ENCODE measurements at places on chromosomes 1 and 21. TPM values are rescaled to one million over a fixed set of nuclear protein-coding genes. Genes with fewer than 3 reads are reported as not detected.

CSF3R gene
- polyA plus RNA-seq: 0.91 TPM

NR5A2 gene
- not detected for polyA plus RNA-seq

- no peaks in the 10 kb centered on the region for H3K4me1 ChIP-seq
- H3K27me3 ChIP-seq: no peaks in the 10 kb centered on the region
- no peak for DNase-seq
- no peak overlapping the region for H3K4me3 ChIP-seq
These were observed 68.4 kb downstream of the GDAP2 start for GRCh38 chr1:117860896-117861610.

GRCh38 chr1:17527036-17527914, 12.2 kb upstream of the ARHGEF10L start:
- no peaks in the 10 kb centered on the region for H3K36me3 ChIP-seq
- no peak for DNase-seq
- peaks cover 6% of the 10 kb centered on the region for H3K27me3 ChIP-seq
- H3K4me3 ChIP-seq: no peak overlapping the region
- H3K27ac ChIP-seq: no peak overlapping the region

DNA sequence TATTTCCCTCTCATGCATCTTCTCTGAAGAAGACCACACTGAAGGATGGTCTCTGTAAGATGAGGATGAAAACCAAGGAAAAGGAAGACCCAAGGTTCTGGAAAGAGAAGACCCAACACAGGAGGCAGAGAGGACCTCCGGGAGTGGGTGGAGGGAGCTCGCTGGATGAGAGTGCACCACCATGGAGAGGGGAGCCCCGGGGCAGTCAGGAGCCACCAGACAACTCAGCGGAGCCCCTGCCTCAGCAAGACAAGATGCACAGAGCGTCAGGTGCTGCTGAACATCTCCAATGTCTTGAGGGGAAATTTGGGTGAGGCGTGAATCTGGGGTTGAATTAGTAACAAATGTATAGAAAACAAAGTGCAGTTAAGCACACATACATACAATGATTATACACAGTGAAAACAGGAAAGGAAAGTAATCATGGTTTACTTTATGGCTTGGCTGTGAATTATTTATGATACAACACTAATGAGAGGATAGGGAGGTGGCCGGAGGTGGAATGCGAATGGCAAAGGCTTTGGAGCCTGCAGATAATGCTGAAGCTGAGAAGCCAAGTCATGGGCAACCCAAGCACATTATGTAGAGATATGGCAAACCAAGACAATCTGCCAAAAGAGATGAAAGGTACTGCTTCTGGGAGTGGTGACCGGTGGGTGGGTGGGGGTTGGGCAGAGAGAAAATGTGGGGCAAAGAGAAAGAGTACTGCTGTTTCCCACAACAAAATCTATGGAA, 80.4 kb upstream of the EDN2 start:
- H3K4me3 ChIP-seq: no peak overlapping the region
- peaks cover 24% of the 10 kb centered on the region for H3K36me3 ChIP-seq
- H3K4me1 ChIP-seq: peaks cover 2% of the 10 kb centered on the region
- no peaks in the 10 kb centered on the region for H3K27me3 ChIP-seq

TNFAIP8L2 gene
- polyA plus RNA-seq: 32.0 TPM

- no peaks in the 10 kb centered on the region for H3K4me1 ChIP-seq
- H3K27ac ChIP-seq: no peak overlapping the region
- peaks cover 18% of the 10 kb centered on the region for H3K27me3 ChIP-seq
- no peaks in the 10 kb centered on the region for H3K36me3 ChIP-seq
- no peak for DNase-seq
These were observed 25.8 kb upstream of the C8B start for GRCh38 chr1:56991576-56991975.

TOMM40L gene
- 11.1 TPM for polyA plus RNA-seq

DNA sequence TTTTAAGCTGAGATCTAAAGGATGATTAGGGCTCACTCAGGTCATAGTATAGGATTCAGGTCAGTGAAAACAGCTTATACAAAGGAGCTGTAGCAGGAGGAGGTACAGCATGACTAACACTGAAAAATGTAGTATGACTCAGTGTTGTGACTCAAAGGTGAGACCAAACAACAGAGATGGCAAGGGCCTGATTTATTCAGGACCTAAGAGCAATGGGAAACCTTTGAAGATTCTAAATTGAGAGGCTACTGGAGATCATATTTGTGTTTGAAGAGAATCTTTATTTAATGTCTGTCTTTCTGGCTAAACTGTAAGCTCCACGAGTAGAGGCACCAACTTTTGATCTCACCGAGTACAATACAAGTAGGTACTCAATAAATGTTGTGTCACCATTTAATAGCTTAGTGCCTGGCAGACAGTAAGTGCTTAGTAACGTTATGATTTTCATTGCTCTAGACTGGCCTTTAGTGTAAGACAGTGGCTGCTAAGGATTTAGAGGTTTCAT, 43.5 kb downstream of the PRKAA2 start:
- peaks cover 2% of the 10 kb centered on the region for H3K27me3 ChIP-seq
- H3K4me3 ChIP-seq: no peak overlapping the region
- no peaks in the 10 kb centered on the region for H3K4me1 ChIP-seq
- H3K27ac ChIP-seq: no peak overlapping the region

DNA sequence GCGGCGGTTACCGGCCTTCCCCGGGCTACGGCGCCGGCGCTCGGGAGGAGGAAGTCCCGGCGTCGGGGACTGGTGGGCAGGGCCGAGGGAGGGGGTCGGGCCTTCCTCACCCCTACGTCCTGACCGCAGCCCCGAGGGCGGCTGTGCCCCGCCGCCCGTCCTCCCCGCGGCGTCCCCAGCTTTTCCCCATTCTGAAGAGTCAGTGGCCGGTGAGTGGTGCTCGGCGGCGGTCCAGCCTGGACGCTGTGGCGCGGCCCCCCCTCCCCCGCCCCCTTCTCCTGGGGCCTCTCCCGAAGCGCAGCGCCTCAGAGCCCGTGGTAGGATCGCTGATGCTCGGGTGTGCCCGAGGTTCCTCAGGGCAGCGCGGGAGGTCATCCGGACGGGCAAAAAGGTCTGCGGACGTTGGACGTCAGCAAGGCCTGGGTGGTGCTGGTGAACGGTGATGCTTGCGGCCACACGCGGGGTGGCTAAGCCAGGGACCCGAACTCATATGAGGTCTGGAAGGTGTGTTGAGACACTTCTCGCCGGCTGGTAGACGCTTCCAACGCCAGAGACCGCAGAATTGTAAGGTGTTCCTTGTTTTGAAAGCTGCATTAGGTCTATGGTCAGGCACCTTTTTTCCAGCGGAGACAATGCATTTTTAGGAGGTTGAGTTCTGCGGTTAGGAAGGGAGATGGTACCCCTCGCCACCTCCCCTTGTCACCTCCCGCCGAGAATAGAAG, 725 bp downstream of the SLC25A33 start:
- H3K4me1 ChIP-seq: peaks cover 28% of the 10 kb centered on the region
- peak overlapping the region; percentile 89 for H3K4me3 ChIP-seq
- DNase-seq: peak; percentile 69
- no peaks in the 10 kb centered on the region for H3K36me3 ChIP-seq
- peaks cover 5% of the 10 kb centered on the region for H3K27me3 ChIP-seq

DNA sequence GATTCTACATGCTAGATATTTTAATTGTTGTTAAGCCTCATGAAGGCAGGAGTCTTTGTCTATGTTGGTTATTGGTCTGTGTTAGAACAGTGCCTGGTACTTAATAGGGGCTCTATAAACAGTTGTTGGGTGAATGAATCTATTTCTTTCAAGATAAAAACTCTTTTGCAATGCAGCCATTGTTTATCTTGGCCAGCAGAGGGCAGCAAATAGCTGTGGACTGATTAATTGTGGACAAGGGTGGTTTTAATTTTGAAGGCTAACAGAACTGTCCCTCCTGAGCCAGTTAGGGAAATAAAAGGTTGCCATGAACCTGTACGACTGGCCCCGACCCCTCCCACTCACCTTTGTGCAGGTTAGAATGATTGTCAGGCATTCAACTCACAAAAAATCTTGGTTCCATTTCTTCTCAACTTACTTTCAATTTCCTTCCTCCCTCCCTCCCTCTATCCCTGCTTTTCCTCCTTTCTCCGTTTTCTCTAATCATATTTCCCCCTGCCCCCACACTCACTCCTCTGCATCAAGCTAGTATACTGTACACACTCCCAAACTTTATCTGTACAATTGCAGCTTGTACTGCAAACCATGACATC, 66.3 kb upstream of the DIRAS3 start:
- peak overlapping the region; percentile 58 for H3K4me3 ChIP-seq
- H3K27me3 ChIP-seq: peaks cover 2% of the 10 kb centered on the region
- peak; percentile 5 for DNase-seq
- peaks cover 7% of the 10 kb centered on the region for H3K4me1 ChIP-seq
- no peaks in the 10 kb centered on the region for H3K36me3 ChIP-seq

DNA sequence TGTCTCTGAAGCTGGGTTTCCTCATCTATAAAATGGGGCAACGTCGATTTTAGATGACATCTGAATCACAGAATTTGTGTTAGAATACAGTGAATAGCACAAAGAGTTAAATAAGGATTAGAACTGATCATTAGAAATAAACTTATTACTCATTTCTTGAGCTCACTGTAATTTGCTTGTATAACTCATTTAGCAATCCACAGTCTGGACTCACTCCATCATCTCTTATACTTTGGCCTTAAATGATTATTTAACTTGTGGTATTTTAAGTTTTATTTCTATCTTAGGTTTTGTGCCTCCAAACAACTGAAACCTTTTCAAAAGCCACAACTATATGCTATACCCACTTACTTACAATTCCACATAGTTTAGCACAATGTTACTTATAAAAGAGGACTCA, 128.0 kb downstream of the CDC42BPA start:
- peaks cover 4% of the 10 kb centered on the region for H3K27me3 ChIP-seq
- DNase-seq: no peak
- H3K27ac ChIP-seq: no peak overlapping the region
- no peaks in the 10 kb centered on the region for H3K4me1 ChIP-seq
- no peak overlapping the region for H3K4me3 ChIP-seq

GRCh38 chr1:58714544-58714943, 14.7 kb upstream of the MYSM1 start:
- peaks cover 35% of the 10 kb centered on the region for H3K4me1 ChIP-seq
- DNase-seq: no peak
- H3K4me3 ChIP-seq: no peak overlapping the region

- H3K4me3 ChIP-seq: no peak overlapping the region
- H3K4me1 ChIP-seq: no peaks in the 10 kb centered on the region
- no peaks in the 10 kb centered on the region for H3K36me3 ChIP-seq
- DNase-seq: no peak
- H3K27ac ChIP-seq: no peak overlapping the region
- H3K27me3 ChIP-seq: peaks cover 13% of the 10 kb centered on the region
These were observed 1.4 kb upstream of the TNR start for GRCh38 chr1:175744833-175745232.

RNU11 gene
- not detected for polyA plus RNA-seq

DNA sequence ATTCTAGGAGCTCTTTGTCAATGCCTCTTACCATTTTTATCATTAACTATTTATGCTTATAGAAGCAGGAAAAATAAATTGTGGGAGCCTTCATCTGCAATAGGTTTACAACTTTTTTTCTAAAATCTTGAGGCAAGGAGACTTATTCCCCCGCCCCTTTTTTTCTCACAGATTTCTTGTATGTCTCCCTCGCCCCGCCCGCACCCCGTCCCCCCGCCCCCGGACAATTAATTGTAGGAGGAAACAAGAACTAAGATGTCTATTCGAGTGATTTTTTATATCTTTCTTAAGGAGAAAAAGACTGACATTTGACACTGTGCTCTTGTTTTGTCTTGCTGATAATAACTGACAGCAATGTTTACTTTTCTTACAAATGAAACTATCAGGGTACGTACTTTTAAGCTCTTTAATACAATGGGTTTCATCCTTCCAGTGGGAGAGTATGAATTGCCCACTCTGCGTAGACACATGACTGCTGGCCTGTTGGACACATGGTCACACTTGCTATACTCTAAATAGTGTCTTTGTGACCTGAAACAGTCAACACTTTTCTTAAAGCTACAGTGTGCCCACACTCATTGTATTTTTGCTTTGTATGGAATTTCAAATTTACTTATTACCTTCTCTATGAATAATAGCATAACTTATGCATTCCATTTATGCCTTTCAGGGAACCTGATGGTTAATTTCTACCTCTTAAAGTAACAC, 1.5 kb upstream of the IVNS1ABP start:
- DNase-seq: no peak
- no peaks in the 10 kb centered on the region for H3K36me3 ChIP-seq
- peak overlapping the region; percentile 93 for H3K4me3 ChIP-seq
- H3K27me3 ChIP-seq: peaks cover 25% of the 10 kb centered on the region
- H3K4me1 ChIP-seq: peaks cover 52% of the 10 kb centered on the region
- peak overlapping the region; percentile 99 for H3K27ac ChIP-seq

- no peak for DNase-seq
- peaks cover 48% of the 10 kb centered on the region for H3K4me1 ChIP-seq
- H3K27me3 ChIP-seq: peaks cover 6% of the 10 kb centered on the region
- H3K36me3 ChIP-seq: no peaks in the 10 kb centered on the region
- H3K4me3 ChIP-seq: peak overlapping the region; percentile 27
- peak overlapping the region; percentile 10 for H3K27ac ChIP-seq
These were observed 6.4 kb downstream of the RORC start for GRCh38 chr1:151825204-151825603.

DNA sequence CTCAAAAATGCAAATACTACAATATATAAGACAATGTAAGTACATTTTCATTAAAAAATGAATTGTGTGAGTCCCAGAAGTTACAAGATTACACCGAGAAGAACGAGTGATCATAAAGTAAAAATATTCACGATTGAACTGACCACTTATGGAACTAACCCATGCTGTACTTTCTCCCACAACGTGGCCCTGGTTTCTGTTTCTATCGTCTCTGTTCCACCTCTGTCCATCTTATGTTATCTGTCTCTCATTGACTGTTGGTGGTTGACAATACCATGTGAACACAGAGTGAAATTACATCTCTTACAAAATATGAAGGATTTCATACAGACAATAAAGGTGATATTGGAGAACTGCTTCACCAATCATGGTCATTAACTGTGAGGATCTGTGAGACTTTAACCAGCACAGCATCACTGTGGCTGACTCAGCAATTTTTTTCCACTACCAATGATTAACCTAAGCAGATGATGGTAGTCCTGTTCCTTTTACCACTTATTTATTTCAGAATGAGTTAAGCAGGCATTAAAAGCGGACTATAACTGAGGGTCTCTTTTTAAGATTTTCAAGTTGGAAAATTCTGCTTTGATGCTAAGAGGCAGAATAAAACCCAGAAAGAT, 165.1 kb downstream of the TGFB2 start:
- DNase-seq: no peak
- H3K4me1 ChIP-seq: no peaks in the 10 kb centered on the region
- peaks cover 5% of the 10 kb centered on the region for H3K36me3 ChIP-seq
- H3K4me3 ChIP-seq: no peak overlapping the region

DNA sequence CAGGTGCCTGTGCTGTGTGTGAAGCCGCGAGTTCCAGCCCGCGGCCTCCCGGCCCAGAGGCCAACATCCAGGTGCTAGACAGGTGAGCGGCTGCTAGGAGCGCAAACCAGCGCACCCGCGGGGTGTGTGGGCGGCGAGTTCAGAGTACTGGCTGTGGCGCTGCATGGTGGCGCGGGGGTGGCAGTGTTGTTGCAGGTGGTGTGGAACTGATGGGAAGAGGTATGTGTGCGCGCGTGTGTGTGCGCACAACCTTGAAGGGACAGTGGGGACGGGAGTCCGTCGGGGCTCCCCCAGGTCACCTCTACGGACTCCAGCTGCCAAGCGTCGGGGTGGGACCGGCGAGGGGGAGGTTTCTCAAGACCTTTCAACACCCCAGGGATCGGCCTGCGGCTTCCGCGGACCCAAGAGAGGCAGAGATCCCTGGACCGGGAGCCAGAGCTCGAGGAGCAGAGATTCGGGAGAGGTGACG, 433 bp upstream of the DMBX1 start:
- peak overlapping the region; percentile 36 for H3K4me3 ChIP-seq
- H3K4me1 ChIP-seq: peaks cover 8% of the 10 kb centered on the region
- DNase-seq: no peak
- peaks cover 24% of the 10 kb centered on the region for H3K27me3 ChIP-seq
- no peak overlapping the region for H3K27ac ChIP-seq
